ENCODE measurements at places on chromosomes 1 and 21.

DNA sequence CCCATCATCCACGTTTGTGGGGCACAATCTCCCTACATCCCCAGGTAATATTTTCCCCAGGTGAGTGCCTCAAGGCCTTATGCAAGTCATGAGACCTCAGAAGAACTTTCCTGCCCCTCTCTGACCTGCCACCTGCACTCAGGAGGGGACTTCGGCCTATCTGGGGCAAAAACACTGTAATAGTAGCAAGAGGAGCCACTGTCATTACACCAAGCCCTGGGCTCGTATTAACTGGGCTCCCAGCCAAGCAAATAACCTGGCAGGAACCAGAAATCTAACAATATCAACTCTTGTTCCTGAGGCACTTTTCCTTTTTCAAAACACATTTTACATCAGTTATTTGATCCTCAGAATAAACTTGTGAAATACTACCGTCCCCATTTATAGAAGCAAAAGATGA is 30.9 kb downstream of the LAMB3 start:
- DNase-seq: no peak

- no peak for DNase-seq
Measured at GRCh38 chr1:24292887-24293286, 26.3 kb upstream of the GRHL3 start.

DNA sequence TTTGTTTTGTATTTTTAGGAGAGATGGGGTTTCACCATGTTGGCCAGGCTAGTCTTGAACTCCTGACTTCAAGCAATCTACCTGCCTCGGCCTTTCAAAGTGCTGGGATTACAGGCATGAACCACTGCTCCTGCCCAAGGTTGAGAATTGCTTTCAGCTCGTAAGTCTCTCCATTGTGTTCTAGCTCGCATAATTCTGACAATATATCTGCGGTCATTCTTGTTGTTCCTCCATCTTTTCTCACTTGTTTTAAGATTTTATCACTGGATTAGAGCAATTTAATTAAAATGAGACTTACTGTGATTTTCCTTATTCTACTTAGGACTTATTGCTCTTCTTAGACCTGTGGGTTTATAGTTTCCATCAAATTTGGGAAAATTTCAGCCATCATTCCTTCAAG is 102.9 kb downstream of the AHCTF1 start:
- no peak for DNase-seq

DNA sequence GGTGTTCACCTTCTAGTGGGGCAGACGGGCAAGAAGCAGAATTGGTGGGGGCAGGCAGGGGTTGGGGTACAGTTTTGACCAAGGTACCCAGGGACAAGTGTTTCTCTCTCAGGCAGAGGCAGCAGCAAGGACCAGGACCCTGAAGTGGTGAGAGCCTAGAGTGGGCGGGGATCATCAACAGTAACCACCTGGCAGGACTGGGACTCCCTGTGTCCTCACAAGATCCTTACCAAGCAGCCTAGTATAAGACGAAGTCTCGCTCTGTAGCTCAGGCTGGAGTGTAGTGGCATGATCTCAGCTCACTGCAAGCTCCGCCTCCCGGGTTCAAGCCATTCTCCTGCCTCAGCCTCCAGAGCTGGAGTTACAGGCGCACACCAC is 3.2 kb upstream of the NADK start:
- DNase-seq: no peak

GRCh38 chr21:20045197-20045596 is 953.0 kb upstream of the NCAM2 start:
- DNase-seq: no peak

DNA sequence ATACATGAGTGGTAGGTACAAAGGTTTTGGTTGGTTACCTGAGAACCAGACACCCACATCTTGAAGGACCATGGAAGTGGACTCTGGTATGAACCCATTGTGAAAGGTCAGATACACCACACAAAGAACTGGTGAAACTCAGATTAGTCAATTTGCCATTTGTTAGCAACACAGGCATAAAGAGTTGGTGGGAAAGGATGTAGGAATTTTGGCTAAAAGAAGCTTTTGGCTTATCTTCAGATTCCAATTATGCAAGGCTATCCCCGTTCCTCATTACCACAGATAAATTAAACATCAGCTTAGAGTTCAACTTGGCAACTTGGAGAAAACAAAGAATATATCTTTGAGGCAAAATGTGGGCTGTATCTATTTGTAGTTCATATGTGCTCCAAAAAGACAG is 87.0 kb upstream of the IRF2BP2 start:
- no peak for DNase-seq

GRCh38 chr1:192627901-192628300 is 8.0 kb upstream of the RGS13 start:
- no peak for DNase-seq

- no peak for DNase-seq
Measured at GRCh38 chr21:26918323-26919079, 48.4 kb downstream of the ADAMTS5 start.

- no peak for DNase-seq
Measured at GRCh38 chr1:216034506-216034905, 388.7 kb downstream of the USH2A start.

- DNase-seq: no peak
Measured at GRCh38 chr1:160827418-160827817, 31.4 kb downstream of the LY9 start.

Measured in GM20000 (cell line).